ENCODE measurements at places on chromosomes 5 and 9.

GRCh38 chr5:142769251-142769792 is 855 bp upstream of the ARHGAP26 start:
- no peak for DNase-seq

- no peak for DNase-seq
These were observed 1.0 kb upstream of the CRB2 start for GRCh38 chr9:123354806-123355508.

- DNase-seq: no peak
These were observed 58.3 kb upstream of the ACO1 start for GRCh38 chr9:32326146-32326545.

- DNase-seq: no peak
These were observed 18.6 kb upstream of the IFNB1 start for GRCh38 chr9:21096172-21096900.

GRCh38 chr5:148875205-148875875 is 48.9 kb downstream of the ADRB2 start:
- DNase-seq: no peak

Measured in stimulated activated CD8-positive, alpha-beta memory T cell treated with anti-CD3 and anti-CD28 coated beads, Interleukin-4, amount 100 ng/mL, for 1 hour (primary cell).